Endothelial cell (in vitro differentiated cells): ENCODE measurements at places on chromosomes 1 and 21. TPM values are rescaled to one million over a fixed set of nuclear protein-coding genes. Genes with fewer than 3 reads are reported as not detected.

- H3K27ac ChIP-seq: no peak overlapping the region
- H3K4me1 ChIP-seq: peaks cover 51% of the 10 kb centered on the region
- peaks cover 15% of the 10 kb centered on the region for H3K27me3 ChIP-seq
- no peak for DNase-seq
- H3K36me3 ChIP-seq: no peaks in the 10 kb centered on the region
Observed at GRCh38 chr1:18945401-18945849, 11.1 kb downstream of the IFFO2 start.

DNA sequence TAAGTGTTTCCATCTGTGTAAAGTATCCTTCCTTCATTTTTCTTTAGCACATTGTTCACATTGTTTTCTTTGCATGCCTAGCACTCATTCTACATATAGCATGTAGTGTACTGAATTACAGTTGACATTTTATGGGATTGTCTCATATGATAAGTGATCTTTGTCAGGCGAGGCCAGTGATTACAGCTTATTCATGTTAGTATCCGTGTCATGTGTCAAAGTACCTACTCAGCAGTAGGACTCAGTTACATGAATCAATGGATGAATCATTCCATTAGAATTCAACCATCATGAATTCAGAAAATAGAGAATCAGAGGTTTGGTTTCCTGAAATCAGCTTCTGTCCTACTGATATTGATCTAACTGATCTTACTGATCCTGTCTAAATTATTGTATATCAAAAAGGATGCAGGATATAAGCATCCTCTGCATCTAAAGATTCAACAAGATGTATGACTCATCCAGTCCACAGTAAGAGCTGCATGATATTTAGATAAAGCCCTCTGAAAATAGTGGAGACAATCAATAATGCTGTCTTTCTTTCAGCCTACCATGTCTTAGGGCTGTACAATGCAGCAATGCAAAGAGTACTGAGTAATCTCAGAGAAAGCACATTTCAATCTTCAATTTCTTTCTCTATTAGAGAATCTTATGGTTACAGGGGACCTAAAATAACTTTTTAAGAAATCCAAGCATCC lies 20.7 kb upstream of the HRNR start:
- no peak for DNase-seq
- no peaks in the 10 kb centered on the region for H3K36me3 ChIP-seq
- no peak overlapping the region for H3K4me3 ChIP-seq
- no peak overlapping the region for H3K27ac ChIP-seq
- no peaks in the 10 kb centered on the region for H3K4me1 ChIP-seq
- peaks cover 1% of the 10 kb centered on the region for H3K27me3 ChIP-seq

DNA sequence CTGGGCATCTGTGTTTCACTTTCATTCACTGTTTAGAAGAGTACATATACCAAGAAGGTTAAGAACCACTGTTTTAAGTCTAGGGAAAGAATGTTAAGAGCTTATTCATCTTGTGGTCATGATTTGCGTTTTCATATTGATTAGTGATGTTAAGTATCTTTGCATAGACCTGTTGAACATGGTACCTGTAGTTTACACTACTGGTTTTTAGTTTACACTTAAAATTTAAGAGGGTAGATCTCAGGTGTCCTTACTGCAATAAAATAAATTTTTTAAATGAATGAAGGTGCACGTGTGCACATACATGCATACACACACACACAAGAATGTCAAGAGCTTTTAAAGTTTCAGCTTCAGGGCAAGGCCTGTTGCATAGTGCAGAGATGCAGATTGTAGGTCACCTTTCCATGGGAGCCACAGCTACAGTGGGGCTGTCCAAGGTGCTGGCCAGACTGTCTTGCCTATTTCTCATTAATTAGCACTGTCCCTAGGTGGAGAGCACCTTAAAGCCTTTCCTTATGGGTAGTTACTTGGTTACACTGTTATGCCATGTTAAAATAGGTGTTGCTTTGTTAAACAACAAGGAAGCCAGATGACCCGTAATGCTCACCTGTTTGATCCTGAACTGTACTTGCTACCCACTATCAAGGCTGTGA lies 543.0 kb upstream of the DAB1 start:
- no peaks in the 10 kb centered on the region for H3K4me1 ChIP-seq
- peak; percentile 49 for DNase-seq
- H3K36me3 ChIP-seq: no peaks in the 10 kb centered on the region
- H3K4me3 ChIP-seq: no peak overlapping the region
- no peak overlapping the region for H3K27ac ChIP-seq
- H3K27me3 ChIP-seq: no peaks in the 10 kb centered on the region

DNA sequence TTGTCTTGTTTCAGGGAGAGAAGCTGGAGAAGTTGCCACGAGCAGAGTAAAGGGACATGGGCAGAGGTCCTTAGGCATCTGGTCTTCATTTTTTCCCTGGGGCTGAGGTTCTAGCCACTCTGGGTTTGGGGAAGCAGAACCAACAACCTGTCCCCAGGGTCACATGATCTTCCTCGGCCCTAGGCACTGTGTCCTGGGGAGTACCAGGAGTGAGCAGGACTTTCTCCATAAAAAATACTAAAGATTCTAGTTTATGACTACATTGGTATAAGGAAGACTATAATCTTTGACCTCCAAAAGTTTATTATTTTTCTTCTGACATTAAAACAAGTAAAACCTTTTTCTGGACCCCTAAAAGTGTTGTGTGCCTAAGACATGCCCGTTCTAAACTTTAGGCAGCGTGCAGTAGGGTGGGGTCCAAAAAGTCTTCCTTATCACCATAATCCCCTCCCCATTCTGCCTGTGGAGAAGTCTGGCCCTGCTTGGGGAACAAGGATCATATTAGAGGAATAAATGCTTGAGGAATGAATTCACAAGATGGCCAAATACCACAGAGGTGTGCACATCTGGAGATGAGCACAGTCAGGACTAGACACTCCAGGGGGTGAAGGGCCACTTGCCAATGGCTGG lies 19.3 kb upstream of the IGSF3 start:
- H3K4me1 ChIP-seq: peaks cover 4% of the 10 kb centered on the region
- H3K4me3 ChIP-seq: no peak overlapping the region
- H3K27ac ChIP-seq: no peak overlapping the region

- H3K4me3 ChIP-seq: no peak overlapping the region
- peak; percentile 22 for DNase-seq
- H3K36me3 ChIP-seq: no peaks in the 10 kb centered on the region
- H3K27ac ChIP-seq: peak overlapping the region; percentile 97
- peaks cover under 1% of the 10 kb centered on the region for H3K27me3 ChIP-seq
Observed at GRCh38 chr1:43034195-43034658, 75.6 kb upstream of the SLC2A1 start.

GRCh38 chr1:246040200-246040890 lies 466.7 kb downstream of the SMYD3 start:
- H3K27me3 ChIP-seq: no peaks in the 10 kb centered on the region
- H3K4me3 ChIP-seq: no peak overlapping the region
- no peak for DNase-seq
- peaks cover 13% of the 10 kb centered on the region for H3K4me1 ChIP-seq
- H3K36me3 ChIP-seq: no peaks in the 10 kb centered on the region

DNA sequence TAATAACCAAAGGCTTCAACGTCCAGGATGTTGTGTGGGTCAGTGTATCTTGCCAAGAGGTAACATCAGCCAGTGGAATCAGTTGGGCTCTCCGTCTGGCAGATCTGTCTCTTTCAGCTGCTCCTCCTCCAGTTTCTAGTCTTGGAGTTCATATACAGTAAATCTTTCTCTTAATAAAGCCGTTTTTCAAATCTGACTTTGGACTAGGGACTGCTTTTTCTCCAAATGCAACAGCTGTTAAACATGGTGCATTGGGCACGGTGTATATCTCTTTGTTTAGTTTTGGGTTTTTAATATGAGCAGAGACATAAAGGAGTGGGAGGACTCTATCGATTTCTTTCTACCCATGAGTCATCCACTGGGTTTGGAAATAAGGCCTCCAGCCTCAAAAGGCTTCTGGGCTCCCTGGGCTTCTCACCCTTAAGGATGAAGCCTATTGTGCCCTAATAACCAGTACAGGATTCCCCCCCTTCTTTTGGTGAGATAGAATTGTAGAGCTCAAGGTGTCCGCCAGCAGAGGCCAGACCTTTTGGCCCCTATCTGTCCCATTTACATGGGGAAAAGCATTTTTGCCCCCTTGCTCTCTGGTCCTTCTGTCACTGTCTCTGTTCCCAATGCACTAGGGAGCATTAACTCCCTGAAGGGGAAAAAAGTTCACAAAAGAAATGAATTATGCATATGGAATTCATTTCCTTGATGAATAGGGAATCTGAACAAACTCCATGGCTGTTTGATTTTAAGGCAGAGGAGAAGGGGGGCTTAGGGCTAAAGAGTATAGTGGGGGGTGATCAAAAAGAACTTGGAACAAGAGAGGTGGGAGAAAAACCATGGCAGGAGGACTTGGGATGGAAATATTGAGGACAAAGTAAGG lies 86.0 kb downstream of the PBX1 start:
- no peak overlapping the region for H3K27ac ChIP-seq
- no peak for DNase-seq
- H3K4me1 ChIP-seq: peaks cover 13% of the 10 kb centered on the region

DNA sequence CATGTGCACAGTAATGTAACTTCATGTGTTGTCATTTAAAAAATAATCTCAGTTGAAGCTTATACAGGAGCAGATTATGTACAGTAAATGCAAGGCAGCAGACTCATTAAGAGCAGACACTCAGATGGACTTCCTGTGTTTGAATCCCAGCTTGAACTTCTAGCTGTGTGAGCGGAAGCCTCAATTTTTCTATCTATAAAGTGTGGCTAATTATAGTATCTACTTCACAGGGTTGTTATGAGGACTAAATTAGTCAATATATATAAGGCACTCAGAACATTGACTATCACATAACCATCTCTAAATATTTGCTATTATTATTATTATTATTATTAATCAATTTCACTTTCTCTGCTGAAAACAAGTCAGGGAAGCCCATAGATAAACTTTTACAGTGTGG lies 141.6 kb downstream of the ZP4 start:
- no peak overlapping the region for H3K4me3 ChIP-seq
- no peaks in the 10 kb centered on the region for H3K4me1 ChIP-seq
- no peak for DNase-seq
- H3K27me3 ChIP-seq: no peaks in the 10 kb centered on the region
- no peaks in the 10 kb centered on the region for H3K36me3 ChIP-seq

- H3K27me3 ChIP-seq: no peaks in the 10 kb centered on the region
- DNase-seq: no peak
- H3K27ac ChIP-seq: no peak overlapping the region
Observed at GRCh38 chr1:219092206-219092605, 81.5 kb upstream of the LYPLAL1 start.

GRCh38 chr1:68197461-68197860 lies 34.9 kb downstream of the WLS start:
- H3K27ac ChIP-seq: no peak overlapping the region
- H3K4me1 ChIP-seq: no peaks in the 10 kb centered on the region
- H3K36me3 ChIP-seq: peaks cover 6% of the 10 kb centered on the region

DNA sequence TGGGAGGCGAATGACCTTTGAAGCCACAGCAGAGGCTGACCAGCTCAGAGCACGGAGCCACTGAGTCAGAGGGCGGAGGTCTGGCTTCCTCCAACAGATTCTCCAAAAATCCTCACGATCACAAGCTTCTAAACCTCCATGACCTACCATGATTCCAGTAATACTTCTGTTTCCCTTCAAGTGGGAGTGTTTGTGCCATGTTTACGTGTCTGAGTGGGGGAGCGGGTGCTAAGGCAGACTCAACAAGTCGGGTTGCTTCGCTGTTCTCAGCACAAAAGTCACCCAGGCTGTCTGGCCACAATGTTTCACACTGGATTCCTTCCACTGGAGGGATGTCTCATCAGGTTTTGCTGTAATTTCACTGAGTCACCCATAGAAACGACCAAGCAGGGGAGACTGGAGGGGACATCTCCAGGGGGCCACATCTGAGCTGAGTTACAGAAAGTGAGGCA lies 86.2 kb downstream of the SLC66A1 start:
- H3K4me1 ChIP-seq: peaks cover 6% of the 10 kb centered on the region
- H3K27me3 ChIP-seq: peaks cover 4% of the 10 kb centered on the region
- no peak overlapping the region for H3K4me3 ChIP-seq
- no peak for DNase-seq
- peaks cover 9% of the 10 kb centered on the region for H3K36me3 ChIP-seq
- no peak overlapping the region for H3K27ac ChIP-seq

- H3K36me3 ChIP-seq: no peaks in the 10 kb centered on the region
- H3K27ac ChIP-seq: no peak overlapping the region
- H3K27me3 ChIP-seq: peaks cover 14% of the 10 kb centered on the region
- no peak for DNase-seq
- no peak overlapping the region for H3K4me3 ChIP-seq
Observed at GRCh38 chr1:154845879-154846278, 24.2 kb downstream of the KCNN3 start.

FAM177B gene
- total RNA-seq: not detected

PLPPR4 gene
- total RNA-seq: 0.15 TPM

TPRG1L gene
- total RNA-seq: 35.2 TPM

GPR37L1 gene
- total RNA-seq: not detected

BGLAP gene
- 1.2 TPM for total RNA-seq
